ENCODE measurements at places on chromosomes 7 and 10.

DNA sequence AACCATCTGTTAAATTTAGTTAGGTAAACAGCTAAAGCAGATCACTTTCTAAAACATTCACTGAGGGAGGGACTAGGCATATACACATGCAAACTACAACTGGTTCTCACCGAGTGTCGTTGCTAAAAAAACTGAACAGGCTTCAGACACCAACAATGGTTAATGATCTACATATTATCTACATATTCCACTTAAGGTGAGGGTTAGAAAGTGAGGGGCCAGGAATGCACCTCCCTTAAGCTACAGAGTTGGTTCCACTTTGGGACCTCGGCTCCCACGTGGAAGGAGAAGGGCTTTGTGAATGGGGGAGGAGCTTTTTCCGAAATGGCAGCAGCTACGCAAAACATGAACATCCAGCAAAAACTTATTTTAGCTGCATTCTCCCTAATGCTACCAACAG is 5.8 kb downstream of the CTBP2 start:
- no peak for DNase-seq

- DNase-seq, result no peak
Measured at GRCh38 chr7:21526448-21526847, 16.4 kb upstream of the DNAH11 start.

- no peak for DNase-seq
Measured at GRCh38 chr10:72263613-72264241, 10.0 kb upstream of the DDIT4 start.

DNA sequence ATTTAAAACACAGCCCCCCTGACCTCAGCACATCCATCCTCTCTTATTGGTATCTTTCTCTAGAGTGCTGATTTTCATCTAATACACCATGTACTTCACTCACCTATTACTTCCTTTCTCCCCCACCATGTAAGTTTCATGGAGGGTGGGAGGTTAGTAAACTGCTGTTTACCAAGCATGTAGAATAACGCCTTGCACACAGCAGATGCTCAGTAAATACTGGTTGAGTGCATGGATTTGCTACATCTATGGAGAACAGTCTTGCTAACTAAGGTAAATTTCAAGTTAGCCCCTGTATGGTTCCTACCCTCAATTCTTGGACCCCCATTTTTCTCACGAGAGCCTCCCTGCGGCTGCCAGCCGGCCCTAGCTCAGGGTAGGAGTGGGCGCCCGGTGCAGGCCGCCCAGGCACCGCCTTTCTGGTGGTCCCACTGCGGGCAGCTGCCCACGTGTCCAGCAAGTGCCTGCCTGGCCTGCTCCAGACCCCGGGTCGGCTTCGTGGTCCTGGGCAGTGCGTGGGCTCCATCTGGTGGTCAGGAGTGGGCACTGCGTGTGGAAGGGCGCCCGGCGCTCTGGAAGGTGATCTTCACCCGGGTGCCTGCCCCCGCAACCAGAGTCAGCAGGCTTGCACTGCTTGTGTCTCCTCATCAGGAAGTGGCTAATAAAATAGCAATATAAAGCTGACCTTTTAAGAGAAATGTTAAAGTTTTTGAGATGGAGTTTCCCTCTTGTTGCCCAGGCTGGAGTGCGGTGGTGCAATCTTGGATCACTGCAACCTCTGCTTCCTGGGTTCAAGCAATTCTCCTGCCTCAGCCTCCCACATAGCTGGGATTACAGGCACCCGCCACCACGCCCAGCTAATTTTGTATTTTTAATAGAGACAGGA is 63.4 kb upstream of the DNAJB6 start:
- DNase-seq, result peak; percentile 77

DNA sequence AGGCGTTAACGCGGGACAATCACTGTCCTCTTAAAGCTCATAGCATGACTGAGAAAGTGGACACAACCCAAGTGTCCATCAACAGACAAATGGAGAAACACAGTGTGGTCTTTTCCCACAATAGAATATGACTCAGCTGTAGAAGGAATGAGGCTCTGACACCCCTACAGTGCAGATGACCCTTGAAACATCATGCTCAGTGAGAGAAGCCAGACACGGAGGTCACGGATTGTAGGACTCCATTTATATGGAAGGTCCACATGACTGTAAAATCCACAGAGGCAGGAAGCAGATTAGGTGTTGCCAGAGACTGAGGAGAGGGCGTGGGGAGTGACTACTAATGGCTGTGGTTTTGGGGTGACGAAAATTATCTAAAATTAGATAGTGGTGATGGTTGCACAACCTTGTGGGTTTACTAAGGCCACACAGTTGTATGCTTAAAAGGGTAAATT is 6.1 kb upstream of the NCAPG2 start:
- no peak for DNase-seq

GRCh38 chr10:4678023-4678950 is 147.7 kb upstream of the AKR1E2 start:
- DNase-seq, result no peak

GRCh38 chr7:55172881-55173609 is 154.2 kb downstream of the EGFR start:
- no peak for DNase-seq
